Activated CD8-positive, alpha-beta memory T cell treated with anti-CD3 and anti-CD28 coated beads for 4 hours (primary cell): ENCODE measurements at places on chromosomes 4 and X.

DNA sequence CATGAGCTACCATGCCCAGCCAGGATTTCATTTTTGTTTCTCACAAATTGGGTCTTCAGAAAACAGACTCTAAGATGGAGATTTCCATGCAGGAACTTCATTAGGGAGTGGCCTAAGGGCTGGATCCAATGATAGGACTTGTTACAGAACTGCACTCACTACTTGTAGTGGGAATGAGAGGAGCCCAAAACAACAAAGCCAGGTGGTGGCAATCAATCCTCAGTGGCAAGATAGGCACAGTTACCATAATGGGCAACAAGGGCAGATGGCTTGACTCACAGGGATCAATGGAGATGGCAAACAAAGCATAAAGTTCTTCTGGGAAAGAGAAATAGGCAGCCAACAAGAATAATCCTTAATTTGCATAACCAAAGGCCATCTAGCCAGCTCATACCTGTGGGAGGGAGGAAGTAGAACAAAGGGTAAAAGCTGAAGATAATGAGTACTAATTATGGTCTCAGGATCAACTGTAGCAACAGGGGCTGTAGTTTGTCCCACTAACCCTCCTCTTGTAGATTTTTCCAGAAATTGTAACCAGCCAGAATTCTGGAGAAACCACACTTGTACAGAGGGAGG, 72.8 kb upstream of the MAPK10 start:
- DNase-seq: no peak

- no peak for DNase-seq
Observed at GRCh38 chrX:15384304-15384703, at the start of gene VEGFD. TSS of gene VEGFD (minus strand) at chrX:15384413. CDS start at chrX:15383946, 467 bp downstream.

GRCh38 chr4:40552536-40552935, 77.1 kb downstream of the RBM47 start:
- no peak for DNase-seq

GRCh38 chr4:119081542-119081859, 54.1 kb upstream of the MYOZ2 start:
- DNase-seq: no peak

DNA sequence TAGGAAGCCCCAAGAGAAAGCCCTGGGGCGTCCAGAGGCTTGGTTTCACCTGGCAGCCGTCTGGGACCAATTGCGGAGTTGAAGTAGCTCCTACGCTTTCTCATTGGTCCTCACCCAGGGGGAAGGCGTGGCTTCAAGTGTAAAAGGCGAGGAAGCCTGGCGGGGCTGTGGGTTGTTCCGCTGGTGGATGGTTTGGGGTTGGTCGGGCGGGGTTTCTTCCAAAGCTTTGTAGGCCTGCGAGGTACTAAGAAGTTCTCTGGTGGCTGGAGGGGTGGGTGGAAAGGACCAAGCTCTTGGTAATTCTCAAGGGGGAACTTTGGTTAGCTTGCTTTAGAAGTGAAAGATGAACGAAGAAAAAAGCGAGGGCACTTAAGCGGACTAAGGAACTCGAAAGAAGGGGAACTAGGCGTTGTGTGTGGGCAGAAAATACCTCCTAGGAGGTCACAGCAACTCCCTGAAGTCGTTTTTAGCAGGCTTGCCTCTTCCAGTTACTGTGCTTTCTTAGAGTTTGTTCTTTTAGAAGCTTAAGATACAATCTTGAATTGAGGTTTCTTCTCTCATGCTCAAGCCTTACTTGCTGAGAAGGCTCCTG, 36.6 kb downstream of the CCNG2 start:
- peak; percentile 48 for DNase-seq

GRCh38 chrX:100677611-100678181, 33.7 kb downstream of the SRPX2 start:
- DNase-seq: no peak

GRCh38 chrX:137482136-137482535, 83.8 kb upstream of the ZIC3 start:
- no peak for DNase-seq

GRCh38 chrX:110851780-110852179, 56.2 kb upstream of the CHRDL1 start:
- no peak for DNase-seq

- DNase-seq: no peak
Observed at GRCh38 chr4:52372747-52373146, 286.4 kb downstream of the USP46 start.

DNA sequence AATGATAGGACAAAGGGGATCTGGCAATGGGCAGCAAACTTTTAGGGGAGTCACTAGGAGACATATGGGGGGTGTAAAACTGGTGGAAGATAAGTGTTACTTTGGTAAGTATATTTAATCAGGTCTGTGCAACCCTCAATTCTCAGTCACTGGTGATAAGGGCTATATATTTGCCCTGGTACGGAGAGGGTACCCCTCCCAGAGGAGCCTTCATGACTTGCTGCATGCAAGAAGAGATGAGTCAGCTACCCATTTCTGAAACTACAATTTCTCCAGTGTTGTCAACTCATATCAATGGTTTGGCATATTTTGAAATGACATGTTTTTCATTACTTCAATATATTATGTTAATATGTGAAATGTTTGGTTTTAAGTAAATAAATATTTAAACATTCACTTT, 14.3 kb downstream of the SMARCAD1 start:
- DNase-seq: no peak

DNA sequence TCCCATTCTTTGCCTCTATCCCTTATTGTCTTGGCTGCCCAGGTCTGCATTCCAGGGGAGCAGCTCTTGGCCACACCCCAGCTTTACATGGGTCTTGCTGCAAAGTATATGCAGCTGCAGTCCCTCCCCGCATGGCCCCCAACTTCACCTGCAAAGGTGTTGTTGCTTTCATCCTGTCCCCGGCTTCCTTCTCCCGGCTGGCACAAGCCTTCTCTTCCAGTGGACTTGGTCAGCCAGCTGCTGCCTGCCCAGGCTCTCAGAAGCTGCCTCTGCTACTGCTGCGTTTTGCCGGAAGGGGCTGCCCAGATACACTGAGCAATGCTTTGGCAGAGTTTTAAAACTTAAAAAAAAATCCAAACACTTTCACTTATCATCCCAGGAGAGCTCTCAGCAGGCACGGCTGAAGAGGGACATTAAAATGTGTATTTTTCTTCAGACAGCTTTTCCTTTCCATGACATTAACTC, 121.2 kb upstream of the PDLIM3 start:
- DNase-seq: no peak

DNA sequence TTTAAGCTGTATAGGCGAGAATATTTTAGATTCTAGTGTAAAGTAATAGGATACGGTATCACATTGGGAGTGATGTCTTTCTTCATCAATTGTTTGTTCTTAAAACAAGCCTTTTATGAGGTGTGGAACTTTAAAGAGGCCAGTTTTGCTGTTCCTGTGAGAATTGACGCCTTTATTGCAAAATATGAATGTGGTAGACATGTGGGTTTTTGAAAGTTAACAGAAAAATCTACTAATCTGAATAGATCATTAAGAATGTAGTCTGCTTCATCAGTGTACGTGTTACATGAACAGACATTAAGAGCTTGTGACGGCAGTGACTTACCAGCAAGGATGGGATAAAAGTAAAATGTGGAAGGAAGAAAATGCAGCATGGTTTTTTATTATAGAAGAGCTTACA, 63.8 kb downstream of the STOX2 start:
- DNase-seq: no peak

GRCh38 chrX:25039036-25039435, 23.3 kb upstream of the ARX start:
- no peak for DNase-seq

DNA sequence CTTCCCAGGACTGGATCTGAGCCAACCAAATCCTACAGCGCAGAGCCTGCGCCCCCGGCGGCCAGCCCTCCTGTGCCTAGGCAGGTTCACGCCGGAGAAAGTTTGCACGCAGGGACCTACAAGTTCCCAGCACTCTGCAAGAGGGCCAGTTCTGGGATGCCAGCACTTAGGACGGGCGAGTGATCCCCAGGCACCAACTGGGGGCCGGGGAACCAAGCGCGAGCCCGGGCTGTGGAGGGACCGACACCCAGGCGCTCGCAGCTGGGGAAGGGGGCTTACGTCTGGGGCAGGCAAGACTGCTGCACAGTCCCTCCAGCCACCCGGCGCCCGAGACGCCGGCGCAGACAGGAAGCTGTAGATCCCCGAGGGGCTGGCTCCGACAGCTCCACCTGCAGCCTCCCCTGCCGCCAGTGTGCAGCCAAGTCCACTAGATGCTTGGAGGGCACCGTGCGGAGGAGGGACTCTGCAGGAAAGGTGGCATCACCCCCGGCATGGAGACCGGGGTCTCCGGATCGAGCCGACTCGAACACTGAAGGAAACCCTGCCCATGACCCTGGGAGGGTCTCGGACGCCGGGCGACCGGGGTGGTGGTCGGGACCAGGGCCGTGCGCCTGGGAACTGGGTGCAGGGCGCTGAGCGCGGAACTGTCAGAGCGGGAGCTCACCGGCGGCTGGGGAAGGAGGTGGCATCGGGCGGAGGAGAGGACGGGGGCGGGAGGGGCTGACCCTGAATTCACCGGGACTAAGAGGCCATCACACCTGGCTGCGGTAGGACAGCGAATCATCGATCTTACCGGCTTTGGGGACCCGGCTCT, 566 bp downstream of the CORIN start:
- peak; percentile 5 for DNase-seq

GRCh38 chr4:44422912-44423311, 25.7 kb downstream of the KCTD8 start:
- no peak for DNase-seq

GRCh38 chr4:53186714-53187358, 179.0 kb downstream of the SCFD2 start:
- DNase-seq: no peak

DNA sequence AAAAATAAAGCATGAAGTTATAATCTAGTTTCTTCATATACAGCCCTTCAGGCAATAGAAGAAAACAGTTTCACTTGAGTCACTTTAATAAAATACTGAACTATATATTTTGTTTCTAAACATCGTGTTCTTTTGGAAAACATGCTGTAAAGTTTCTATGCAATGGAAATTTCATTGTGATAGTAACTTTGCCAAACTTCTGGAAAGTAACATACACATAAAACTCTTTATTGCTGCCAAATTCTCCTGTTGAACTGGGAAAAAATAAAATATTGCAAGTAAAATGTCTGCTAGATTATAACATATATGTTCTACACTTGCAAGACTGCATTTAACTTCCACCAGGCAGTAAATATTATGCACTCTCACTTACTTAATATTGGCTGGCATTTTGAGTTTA, 635.4 kb downstream of the SPRY1 start:
- DNase-seq: no peak

DNA sequence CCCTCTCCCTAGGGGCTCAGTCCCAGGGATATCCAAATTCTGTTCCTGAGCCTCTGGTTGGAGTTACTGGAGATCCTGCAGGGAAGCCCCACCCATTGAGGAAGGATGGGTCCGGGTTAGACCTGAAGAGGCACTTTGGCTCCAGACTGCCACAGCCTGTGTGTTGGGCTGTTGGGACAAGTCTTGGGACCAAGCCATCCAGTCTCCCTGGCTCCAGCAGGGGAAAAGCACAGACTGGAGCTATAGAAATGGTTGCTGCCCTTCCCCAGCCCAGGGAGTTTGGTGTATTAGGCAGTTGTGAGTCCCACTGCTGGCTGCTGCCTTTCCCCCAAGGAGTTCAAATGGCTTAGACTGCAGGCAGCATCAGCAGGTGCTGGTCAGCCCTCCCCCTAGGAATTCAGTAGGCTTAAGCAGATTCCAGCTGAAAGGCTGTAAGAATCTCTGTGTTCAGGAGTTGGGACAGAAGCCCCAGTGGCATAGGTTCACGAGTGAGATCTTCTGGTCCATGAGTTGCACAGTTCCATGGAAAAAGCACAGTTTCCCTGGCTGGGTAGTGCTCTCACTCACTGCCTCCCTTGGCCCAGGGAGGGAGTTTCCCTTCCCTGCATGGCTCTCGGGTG, 344.0 kb upstream of the EPHA5 start:
- no peak for DNase-seq

DNA sequence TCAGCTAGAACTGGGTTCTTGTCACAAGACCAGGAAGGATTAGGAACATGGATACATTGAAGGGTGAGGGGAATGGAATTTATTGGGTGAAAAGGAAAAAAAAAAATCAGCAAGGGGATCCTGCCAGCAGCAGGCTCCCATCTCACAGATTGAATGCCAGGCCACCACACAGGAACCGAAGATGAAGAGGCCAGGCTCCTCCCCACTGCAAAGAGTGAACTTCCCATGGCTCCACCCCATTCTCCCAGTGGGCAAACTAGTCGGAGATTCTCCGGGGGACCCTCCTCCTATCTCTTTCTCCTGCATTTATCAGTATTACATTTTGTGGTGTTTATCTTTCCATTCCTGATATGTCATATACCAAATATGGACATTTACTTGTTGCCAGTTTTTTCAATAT, 46.0 kb upstream of the MAGED1 start:
- no peak for DNase-seq

GRCh38 chrX:44903830-44904530, 31.0 kb downstream of the KDM6A start:
- no peak for DNase-seq

DNA sequence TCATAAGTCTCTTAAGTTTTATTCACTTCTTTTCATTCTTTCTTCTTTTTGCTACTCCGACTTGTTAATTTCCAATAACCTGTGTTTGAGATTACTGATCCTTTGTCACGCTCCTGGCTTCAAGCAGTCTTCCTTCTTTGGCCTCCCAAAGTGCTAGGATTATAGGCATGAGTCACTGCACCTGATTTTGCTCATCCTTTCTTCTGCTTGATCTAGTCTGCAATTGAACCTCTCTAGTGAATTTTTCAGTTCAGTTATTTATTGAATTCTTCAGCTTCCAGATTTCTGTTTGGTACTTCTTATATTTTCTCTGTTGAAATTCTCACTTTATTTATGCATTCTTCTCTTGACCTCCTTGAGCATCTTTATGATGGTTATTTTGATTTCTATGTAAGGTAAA, 38.6 kb upstream of the SYTL5 start:
- no peak for DNase-seq

DNA sequence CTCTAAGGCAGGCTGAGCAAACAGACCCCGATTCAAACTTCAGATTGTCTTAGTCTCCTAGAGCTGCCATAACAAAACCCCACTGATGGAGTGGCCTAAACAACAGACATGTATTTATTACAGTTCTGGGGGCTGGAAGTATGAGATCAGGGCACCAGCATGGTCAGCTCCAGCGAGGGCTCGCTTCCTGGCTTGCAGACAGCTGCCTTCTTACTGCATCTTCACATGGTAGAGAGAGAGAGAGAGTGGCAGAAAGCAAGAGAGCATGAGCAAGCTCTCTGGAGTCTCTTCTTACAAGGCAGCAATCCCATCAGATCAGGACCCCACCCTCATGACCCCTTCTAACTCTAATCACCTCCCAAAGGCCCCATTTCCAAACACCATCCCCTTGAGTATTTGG, 22.3 kb upstream of the SORCS2 start:
- DNase-seq: no peak
